ENCODE measurements at places on chromosomes 12 and 14.
A peak's percentile ranks its signal among the peaks of the same experiment; 100 is the strongest.

DNA sequence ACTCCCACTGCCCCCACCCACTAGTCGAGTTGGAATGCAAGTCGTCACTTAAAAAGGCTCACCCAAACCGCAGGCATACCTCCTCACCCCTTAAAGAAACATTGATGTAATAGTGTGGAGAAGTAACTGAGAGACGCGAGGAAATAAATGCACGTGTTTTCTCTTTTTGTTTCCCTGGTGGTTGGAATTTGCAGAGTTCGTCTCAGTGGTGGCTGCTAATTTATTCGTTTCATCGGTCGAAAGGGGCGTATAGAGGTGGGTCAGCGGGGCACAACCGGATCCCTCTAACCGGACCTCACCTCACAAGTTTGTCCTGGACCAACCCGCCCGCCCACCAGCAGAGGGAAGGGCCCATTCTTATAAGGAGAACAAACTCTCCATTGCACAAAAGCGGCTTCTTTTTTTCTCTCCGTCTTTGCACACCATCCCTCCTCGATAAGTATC, 5.0 kb upstream of the NPAS3 start:
- no peak for DNase-seq

- DNase-seq, result no peak
Measured at GRCh38 chr14:95331708-95332408, 12.2 kb upstream of the CLMN start.

- DNase-seq, result no peak
Measured at GRCh38 chr12:68290126-68290525, 36.7 kb upstream of the IL22 start.

DNA sequence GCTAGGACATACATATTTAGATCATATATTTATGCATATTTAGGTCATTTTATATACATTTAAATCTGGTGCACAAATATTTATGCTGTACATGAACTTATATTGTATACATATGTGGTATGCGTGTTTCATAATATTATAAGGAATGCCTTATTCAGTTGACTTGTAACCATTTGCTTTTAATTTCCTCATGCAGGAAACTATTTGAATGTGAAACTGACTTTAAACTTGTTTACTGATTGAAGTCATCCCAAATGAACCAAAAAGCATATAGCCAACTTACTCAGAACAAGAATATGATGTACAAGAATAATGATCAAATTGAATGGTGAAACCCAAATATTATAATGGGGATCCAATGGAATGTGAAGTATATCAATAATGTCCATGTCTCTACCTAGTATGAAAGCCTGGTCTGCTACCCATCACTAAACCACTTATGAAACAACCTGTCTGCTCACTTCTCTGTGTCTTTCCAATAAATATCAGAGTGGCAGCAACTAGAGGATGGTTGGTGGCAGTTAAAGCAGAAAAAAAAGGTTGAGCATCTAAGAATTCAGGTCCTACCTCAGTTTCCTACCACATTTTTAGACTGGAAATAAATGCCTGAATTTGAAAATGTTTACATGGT, 38.3 kb downstream of the RPS6KA5 start:
- DNase-seq, result no peak

DNA sequence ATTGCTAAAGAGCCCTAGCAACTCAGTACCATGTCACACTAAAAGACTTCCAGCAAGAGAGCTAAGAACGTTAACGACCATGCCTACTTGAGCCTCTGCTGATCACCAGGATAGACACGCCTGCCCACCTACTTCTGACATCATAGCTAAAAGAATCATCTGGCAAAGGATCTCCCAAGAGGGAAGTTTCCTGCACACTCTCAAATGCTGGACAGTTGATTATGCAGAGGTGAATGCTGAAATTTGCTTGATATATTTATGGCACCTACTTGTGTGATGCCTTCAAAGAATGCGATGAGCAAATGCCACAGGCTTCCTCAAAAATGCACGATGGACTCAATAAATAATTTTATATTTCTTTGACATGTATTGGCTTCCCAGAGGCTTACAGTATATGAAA, 113.6 kb downstream of the GALC start:
- DNase-seq, result no peak

DNA sequence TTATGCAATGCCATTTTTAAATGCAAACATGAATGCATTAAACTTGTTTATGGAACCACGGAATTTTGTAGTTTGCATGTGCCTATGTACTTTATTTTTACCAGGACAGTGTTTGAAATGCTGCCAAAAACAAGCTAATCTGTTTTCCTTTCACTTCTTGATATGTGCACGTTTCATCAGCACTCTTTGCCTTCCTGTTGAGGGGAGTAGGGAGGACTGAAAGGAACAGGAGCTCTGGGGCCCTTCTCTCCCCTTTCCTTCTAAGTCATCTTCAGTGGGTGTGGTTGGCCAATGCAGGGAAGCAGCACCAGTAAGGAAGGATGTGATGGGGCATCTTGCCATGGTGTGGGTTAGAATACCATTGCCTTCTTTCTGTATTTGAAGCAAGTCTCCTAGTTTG, 12.1 kb upstream of the PPP4R4 start:
- DNase-seq, result no peak

GRCh38 chr14:72916174-72916573, 10.1 kb upstream of the DCAF4 start:
- no peak for DNase-seq

GRCh38 chr12:99413751-99414150, 233.8 kb upstream of the GARIN6 start:
- DNase-seq, result no peak

GRCh38 chr12:89650239-89650638, 58.4 kb downstream of the ATP2B1 start:
- DNase-seq, result no peak

- no peak for DNase-seq
Measured at GRCh38 chr14:49526101-49526500, 60.1 kb downstream of the RPS29 start.

- DNase-seq, result no peak
Measured at GRCh38 chr14:67820428-67820971, 921 bp downstream of the RAD51B start.

DNA sequence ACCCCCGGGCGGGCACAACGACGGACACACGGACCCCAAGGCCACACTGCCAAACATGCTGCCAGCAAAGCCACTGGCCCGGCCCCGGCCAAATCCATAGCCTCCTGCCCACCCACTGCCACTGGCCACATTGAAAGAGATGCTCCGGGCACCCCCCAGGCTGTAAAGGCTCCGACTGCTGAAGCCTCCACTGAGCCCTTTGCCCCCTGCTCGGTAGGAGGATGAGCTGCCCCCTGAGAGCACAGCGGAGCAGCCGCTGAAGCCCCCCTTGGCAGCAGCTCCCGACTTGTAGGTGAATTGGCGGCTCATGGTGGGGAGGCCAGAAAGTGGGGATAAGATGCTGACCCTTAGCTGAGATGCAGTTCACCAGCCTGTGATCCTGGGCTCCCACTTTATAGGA, at the start of gene KRT73:
Gene KRT73 (minus strand): TSS at position 344 of the 400 bp plus-strand sequence. CDS start 35 bp downstream, at position 309.
- no peak for DNase-seq

GRCh38 chr12:41073633-41074472, 114.3 kb upstream of the PDZRN4 start:
- no peak for DNase-seq

GRCh38 chr12:84135586-84136279, 776.9 kb downstream of the SLC6A15 start:
- DNase-seq, result no peak

DNA sequence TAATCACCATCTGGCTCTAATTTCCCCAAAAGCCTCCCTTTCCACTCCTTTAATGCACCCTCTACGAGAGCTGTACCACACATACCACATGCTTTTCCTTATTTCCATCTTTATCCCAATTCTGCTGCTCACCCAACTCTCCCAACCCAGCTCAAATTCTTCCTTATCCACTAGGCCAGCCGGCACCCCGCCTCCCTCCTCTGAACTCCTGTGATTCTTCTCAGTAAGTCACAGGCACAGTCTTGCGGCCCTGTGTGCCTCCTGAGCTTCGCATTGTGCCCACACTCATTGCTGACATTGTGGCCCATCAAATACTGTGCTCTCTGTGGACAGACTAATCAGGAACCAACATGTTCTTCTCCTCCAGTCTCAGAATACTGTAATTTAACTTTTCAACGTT, 45.4 kb downstream of the APPL2 start:
- no peak for DNase-seq

DNA sequence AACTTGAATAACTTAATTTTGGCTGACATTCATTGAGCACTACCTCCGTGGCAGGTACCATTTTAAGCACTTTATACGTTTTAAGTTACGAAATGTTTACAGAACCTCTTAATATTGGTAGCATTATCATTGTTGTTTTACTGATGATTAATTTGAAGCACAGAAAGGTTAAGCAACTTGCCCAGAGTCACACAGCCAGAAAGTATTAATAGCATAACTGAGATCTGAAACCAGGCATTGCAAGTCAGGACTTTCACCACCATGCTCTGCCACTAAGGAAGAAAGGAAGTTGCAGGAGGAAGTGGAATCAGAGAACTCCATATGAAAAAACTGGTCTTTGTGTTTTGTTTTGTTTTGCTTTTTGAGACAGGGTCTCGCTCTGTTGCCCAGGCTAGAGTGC, 28.2 kb upstream of the BCAT1 start:
- no peak for DNase-seq

GRCh38 chr12:21305661-21306060, 29.1 kb downstream of the SLCO1A2 start:
- DNase-seq, result no peak

- no peak for DNase-seq
Measured at GRCh38 chr12:106280106-106280505, 22.4 kb upstream of the TCP11L2 start.

- no peak for DNase-seq
Measured at GRCh38 chr12:52798003-52798670, 2.2 kb upstream of the KRT3 start.

DNA sequence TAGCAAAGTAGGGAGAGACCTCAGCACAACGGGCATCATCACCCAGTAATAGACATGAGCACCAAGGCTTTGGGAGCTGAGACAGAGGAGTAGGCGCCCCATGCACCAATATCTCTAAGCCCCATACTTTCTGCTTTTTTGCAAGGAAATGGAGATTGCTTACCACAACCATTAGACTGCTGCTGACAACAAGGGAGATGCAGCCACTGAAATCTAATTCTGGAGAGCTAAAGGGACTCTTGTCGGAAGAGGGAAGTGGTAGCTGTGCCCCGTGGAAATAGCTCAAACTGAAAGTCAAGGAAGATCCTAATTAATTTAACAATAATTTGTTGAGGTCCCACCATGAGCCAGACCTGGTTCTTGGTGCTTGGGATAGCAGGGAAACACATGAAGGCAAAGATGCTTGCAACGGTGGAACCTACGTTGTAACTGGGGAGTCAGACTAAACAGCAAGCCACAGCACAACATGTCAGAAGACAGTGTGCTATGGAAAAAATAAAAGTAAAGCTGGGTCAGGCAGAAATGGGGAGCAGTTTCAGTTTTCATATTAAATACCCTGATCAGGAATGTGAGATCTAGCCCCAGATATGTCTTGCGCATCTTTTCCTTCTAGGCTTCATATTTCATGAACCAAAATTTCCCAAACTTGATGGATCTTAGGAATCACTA, 1131.0 kb downstream of the BCL11B start:
- DNase-seq, result no peak

GRCh38 chr12:25438638-25439037, 114.4 kb downstream of the LMNTD1 start:
- DNase-seq, result no peak

GRCh38 chr12:21500786-21501257, 613 bp downstream of the RECQL start:
- DNase-seq, result no peak

DNA sequence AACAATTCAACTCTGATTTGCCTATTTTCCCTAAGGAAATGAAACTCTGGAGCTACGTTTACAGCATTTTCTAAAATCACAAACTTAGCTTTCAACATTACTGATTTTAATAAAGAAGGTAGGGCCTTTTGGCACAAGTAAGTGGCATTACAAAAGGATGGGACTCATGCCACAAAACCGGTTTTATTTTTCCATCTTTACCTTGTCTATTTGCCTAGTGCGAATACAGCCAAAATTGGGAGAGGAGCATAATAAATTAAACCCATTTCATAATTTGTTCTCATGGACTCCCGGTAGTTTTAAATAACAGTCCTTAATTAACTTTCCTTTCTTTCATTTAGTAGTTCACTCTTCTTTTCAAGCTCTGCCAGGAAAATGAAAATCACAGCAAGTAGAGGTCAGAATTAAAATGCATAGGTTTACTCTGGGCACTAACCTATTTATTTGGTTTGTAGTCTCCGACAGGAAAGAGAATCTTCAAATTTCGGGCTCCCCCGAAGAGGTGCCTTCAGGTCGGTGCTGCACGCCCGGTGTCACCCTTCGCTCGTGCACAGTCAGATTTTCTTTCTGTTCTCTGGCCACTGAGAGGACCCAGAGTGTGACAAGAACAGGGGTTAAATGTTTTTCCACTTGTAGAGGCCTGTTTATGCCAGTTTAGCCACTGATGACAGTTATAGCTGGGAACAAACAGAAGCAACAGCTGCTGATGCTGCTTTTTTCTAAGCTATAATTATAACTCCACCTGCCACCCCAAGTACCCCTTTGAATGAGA, at the start of gene BEST3:
Gene BEST3 (minus strand): TSS at position 535 of the 772 bp plus-strand sequence. CDS start 1,505 bp downstream, outside the sequence.
- DNase-seq, result peak; percentile 97

DNA sequence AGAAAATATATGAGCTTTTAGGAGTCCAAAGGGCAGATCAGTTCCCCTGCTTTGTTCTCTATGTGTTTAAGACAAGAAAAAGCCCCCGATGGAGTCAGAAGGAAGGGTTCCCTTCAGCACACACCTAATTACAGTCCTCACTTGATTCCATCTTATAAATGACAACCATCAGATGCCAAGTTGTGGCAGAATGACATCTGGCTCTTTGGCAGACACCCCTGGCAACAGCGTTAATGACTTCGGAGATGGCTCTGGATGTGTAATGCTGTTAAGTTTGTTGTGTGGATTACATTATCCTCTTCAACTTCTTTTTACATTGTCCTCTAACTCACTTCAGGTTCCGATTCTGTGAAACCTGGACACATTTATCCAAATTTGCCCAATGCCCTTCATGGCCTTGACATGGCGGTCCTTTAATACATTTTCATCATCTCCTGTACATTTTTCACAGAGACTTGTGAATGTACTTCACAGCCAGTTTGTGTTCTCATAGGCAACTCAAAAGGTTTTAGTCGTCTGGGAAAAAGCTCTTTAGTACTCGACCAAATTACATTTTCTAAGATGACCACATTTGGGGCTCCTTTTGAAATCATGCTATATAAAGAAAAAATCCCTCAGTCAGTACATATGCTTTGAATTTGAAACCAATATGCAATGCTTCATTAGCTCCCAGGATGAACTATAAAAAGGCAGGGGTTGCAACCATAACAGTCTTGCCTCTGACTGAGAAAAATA, 667.8 kb downstream of the NOVA1 start:
- no peak for DNase-seq
